ENCODE measurements at places on chromosomes 1 and 21.

DNA sequence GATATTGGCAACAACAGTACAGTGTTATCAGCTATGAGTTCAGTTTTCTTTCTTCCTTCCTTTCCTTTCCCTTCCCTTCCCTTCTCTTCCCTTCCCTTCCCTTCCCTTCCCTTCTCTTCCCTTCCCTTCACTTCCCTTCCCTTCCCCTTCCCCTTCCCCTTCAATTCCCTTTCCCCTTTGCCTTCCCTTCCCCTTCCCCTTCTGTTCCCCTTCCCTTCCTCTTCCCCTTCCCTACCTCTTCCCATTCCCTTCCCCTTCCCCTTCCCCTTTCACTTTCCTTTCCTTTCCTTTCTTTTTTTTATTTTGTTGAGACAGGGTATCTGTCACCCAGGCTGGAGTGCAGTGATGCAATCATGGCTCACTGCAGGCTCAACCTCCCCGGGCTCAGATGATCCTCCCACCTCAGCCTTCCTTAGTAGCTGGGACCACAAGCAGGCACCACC, 72.3 kb upstream of the CAPZB start:
- DNase-seq: no peak

GRCh38 chr1:85884372-85885035, 176.3 kb upstream of the ZNHIT6 start:
- no peak for DNase-seq

GRCh38 chr1:235863699-235864093, 3.0 kb downstream of the LYST start:
- DNase-seq: no peak

- DNase-seq: no peak
These were observed 3.8 kb upstream of the SLC26A9 start for GRCh38 chr1:205947024-205947423.

DNA sequence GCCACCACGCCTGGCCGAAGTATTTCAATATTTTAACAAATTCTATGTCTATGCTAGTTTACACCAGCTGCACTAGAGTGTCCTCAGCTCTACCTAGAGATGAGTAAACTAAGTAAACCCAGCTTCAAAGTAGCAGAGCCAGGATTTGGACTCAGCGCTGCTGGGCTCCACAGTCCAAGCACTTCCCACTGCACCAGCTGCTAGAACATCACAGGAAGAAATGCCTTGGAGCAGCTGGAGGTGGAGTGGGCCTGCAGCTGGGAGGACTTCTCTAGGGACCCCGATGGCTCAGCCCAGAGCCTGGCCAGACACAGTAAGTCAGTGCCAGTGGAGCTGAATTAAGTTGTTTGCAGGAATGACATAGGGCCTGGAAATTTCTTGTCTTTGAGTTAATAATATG, 10.2 kb upstream of the SMIM12 start:
- DNase-seq: no peak

- DNase-seq: no peak
These were observed 37.4 kb downstream of the VANGL1 start for GRCh38 chr1:115679141-115679611.

- no peak for DNase-seq
These were observed 100.2 kb downstream of the DPYD start for GRCh38 chr1:97820470-97821188.

DNA sequence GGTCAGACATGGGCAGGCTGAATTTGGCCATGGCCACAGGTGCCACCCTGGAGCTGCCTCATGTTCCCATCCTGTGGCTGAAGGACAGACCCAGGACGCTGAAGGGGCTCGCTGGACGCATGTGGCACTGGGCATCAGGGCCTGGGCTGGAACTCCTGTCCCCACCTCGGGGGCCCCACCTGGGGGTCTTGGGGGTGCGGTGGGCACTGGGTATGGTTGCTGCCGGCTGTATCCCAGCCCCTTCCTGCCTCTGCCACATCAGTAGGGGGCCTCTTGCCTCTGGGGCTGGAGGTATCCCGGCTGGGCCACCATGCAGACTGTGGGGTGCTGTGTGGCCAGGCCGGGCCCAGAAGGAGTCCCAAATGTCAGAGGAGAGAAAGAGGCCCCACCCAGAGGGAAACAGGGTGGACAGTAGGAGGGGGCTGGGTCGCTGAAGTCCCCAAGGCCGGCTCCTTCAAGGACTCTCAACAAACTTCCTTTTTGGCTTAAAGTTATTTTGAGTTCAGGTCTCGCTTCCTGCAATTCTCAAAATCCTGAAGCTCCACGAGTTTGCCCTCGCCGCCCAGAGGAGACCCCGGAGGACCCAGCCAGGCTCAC, 78.7 kb downstream of the SIK1 start:
- no peak for DNase-seq

DNA sequence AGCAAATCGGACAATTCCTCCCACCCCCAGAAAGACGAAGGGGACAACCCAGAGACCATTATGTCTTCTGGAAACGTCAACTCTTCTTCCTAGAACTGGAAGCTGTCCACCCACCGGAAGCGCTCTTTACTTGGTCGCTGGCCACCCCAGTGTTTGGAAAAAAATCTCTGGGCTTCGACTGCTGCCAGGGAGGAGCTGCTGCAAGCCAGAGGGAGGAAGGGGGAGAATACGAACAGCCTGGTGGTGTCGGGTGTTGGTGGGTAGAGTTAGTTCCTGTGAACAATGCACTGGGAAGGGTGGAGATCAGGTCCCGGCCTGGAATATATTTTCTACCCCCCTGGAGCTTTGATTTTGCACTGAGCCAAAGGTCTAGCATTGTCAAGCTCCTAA, 3.2 kb downstream of the S1PR1 start:
- DNase-seq: no peak

DNA sequence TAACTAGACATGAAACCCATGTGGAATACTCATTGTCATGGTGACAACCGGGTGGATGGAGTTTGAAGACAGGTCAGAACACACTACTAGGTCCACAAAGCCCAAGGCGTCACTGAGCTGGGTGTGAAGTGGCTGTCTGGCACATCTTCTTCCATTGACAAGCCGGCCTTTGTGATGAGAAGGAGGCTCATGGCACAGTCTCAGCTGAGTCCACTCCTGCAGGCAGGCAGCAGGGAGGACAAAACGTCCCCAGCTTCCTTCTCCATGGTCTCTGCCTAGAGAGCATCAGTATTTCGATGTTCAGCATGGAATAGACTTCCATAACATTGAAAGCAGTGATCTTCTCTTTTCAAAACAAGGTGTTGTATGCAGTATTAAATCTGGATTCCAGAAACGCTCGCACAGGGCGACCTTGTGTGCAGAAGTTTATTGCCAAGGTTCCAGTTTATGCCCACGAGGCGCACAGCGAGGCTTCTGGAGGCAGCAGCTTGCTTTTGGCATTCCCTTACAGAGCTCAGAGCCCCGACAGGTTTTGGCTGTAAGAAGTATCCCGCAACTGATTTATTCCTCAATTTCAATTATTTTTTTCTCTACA, 104.2 kb downstream of the SIM2 start:
- DNase-seq: no peak

DNA sequence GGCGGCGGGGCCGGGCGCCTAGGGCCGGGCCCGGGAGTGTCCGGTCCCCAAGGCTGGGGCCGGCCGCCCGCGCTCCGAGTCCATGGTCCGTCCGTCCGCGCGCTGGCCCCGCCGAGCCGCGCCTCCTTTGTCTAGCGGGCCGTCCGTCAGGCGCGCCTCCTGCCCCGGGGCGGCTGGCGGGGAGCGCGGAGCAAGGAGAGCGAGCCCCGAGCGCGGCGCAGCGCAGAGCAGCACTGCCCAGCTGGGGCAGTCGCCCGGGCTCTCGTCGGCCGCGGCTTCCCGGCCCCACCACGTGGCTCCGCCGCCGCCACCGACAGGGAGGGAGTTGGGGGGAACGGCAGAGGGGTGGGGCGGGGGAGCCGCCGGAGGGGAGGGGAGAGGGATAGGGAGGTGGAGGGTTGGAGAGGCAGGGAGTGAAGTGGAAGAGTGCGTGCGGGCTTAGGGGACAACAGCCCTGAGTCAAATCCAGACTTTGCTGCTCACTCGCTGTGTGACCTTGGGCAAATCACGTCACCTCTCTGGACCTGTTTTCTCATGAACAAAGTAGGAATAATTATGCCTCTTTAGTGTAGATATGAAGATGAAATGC, at the start of gene NKAIN1:
NKAIN1 (minus strand) TSS at position 235 of the 589 bp plus-strand sequence. CDS start 340 bp downstream, outside the sequence.
- no peak for DNase-seq

DNA sequence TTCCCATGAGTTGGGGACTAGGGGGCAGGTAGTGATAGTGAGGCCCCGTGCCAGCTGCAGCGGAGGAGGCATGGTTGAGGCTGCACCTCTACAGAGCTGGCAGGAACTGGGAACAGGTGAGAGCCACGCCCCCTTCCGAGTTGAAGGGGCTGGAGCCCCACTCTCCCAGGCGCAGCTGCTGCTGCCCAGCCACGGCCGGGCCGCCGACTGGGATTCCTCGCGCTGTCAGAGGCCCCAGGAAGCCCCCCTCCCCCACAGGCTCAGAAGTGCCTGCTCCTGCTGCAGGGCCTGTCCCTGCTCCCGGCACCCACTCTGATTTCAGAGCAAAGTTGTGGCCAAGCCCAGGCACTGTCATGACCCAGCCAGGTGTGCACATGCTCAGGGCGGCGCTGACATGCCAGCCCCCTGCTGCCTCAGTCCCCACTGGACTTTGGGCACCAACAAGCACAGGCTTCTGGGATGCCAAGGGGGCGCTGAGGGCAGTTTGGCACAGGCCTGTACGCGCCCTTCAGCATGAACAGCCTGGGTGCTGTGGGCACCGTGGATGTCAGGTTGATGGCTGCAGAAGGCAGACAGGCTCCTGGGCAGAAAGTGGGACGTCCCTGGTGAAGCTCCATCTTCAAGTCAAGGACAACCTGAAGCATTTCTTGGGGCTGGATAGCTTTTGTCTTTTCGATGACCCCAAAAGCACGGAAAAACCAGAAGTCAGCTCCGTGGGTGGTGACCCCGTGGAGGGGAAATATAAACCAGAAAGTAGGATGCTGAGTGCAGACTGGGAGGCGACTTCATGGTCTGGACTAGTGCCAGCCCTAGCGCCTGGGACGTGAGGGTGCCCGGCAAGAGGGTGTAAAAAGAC, 121.5 kb downstream of the SIM2 start:
- no peak for DNase-seq

DNA sequence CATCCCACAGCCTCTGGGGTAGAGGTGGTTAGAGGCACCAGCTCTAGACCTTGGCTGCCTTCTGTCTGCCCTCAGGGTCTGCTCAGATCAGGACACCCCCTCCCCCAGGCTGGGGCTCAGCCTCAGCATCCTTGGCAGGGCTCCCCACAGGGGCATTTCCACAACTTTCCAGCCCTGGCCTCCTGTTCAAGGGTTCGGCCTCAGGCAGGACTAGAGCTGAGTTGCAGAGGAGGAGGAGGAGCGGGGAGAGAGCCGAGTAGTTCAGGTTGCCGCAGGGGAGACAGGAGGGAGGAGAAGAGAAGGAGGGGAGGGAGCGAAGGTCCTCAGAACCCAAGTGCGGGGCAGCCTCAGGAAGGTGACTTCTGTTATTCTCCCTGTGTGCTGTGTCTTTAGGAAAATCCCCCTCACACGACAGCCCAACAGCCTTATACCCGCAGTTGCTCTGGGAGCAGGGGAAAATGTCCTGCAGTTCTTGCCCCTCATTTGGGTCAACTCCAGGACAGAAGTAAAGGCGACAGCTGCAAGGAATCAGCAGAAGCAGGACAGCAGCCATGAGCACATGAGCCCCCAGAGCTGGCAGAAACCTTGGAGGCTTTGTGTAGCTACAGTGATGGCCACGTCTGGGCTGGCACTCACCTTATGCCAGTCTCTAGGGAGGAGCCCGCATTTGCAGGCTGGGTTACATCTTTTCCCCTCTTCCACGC, 46.5 kb upstream of the TENT5B start:
- DNase-seq: no peak

DNA sequence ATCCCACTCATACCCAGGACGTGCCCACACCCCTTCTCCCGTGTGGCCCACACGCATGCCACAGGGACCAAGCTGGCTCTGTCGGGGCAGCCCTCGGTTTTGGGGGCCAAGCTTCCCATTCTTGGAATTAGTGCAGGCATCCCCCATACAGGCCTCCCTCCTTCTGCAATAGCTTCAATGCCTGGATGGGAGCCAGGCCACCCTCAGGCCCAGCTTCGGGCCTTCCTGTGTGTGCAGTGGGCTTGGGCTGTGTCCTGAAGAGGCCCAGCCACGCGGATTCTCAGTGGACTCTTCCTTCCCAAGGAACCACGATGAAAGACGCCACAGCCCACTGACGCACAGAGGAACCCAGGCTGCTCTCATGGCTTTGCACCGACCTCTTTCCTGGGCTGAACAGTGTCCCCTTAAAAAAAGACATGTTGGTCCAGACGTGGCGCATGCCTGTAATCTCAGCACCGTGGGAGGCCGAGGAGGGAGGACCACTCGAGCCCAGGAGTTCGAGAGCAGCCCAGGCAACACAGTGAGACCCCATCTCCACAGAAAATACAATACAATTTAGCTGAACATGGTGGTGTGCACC, 3.4 kb downstream of the KRTAP10-11 start:
- no peak for DNase-seq

DNA sequence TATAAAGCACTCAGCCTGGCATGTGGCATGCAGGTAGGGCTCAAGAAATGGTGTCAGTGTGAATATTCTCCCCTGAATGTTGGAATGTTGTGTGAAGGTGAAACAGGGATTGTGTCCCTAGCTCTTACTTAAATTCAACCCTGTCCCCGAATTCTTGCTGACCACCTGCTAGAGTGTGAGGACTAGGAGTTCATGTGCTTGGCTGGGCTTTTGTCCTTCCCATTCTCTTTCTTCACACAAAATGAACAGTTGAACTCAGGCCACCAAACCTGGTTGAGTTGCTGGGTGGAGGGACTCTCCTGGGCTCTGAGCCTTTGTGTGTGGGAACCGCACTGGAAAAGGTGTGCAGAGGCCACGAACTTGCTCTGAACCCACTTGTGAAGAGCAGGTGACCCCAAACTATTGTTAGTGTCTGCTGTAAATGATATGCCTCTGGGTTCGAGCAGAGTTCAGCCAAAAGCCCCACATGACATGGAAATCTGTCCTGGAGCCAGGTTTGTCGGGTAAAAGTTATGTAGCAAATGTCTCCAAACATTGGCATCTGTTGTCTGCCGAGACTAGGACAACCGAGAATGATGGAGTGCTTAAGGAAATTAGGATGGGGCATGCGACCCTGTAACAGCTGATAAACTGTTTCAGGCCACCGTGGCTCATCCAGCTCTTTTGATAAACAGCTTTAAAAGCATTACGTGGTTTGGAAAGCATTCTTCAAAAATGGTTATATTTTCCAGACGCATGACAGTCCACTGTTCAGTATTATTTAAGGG, 144.2 kb downstream of the DHRS3 start:
- no peak for DNase-seq
